Left lung (tissue), 14 donors: ENCODE measurements at places on chromosomes 6 and 20. TPM values are rescaled to one million over a fixed set of nuclear protein-coding genes. Genes with fewer than 3 reads are reported as not detected.
A peak's percentile ranks its signal among the peaks of the same experiment; 100 is the strongest.

The AGPAT4 gene
- 13.4 TPM for total RNA-seq

The ANKRD66 gene
- not detected for total RNA-seq

The SDC4 gene
- 199 TPM for total RNA-seq

The CD109 gene
- total RNA-seq: 13.8 TPM

The TSHZ2 gene
- total RNA-seq: 11.9 TPM

GRCh38 chr6:168314948-168315347 is 4.6 kb downstream of the DACT2 start:
- DNase-seq: peak; percentile 49

GRCh38 chr6:142728364-142728763 is 216.6 kb downstream of the HIVEP2 start:
- DNase-seq: no peak

DNA sequence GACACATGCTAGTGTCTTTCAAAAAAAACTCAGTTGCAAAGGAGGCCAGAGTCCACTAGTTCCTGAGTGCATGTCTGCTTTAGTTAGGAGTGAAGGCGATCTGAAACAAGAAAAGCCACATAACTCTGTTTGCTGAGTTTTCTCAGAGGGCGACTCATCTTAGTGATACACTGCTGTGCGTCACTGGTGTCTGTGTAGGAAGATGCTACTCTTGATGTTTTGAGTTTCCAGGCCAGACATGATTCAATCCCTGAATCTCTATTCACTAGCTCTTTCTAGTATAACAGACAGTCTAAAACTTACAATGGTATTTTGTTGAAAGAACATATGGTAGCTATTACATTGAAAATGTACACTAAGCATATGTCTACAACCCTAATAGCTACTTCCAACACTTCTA is 60.9 kb downstream of the GFRAL start:
- DNase-seq: no peak

DNA sequence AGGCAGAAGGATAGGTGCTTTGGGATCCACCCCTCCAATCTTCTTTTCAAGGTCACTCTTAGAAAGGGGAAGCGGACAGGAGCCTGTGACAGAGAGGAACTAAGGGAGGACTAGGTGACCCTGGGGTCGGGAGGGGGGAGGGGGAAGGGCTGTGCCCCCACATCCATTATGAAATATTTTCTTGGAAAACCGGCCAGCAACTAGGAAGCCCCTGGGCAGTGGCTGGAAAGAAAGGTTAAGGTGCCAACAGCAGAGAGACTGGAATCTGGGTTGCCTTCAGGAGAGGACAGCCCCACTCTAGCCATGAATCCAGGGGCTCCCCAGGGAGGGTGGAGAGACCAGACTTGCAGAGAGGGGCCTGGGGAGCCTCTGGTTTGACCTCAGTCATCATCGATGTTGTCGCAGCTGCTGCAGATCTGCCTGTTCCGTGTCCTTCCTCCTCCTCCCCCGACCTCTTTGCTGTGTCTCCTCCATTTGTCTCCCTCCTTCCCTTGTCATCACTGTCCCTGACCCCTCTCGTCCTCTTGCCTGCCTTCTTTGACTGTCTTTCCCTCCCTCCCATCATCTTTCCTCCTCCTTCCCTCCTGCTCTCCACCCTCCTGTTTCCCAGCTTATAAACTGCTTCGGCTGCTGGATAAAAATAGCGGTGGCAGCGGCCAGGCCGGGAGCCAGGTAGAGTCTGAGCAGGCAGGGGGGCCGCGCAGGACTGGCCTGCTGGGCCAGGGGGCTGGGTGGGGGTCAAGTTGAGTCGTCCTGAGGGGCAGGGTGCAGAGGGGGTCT is 3.2 kb downstream of the SLC29A1 start:
- no peak for DNase-seq

- DNase-seq: no peak
These were observed 27.6 kb downstream of the CD40 start for GRCh38 chr20:46145713-46146112.
